Gastrocnemius medialis (tissue), 4 donors: ENCODE measurements at places on chromosomes 5 and 9.

DNA sequence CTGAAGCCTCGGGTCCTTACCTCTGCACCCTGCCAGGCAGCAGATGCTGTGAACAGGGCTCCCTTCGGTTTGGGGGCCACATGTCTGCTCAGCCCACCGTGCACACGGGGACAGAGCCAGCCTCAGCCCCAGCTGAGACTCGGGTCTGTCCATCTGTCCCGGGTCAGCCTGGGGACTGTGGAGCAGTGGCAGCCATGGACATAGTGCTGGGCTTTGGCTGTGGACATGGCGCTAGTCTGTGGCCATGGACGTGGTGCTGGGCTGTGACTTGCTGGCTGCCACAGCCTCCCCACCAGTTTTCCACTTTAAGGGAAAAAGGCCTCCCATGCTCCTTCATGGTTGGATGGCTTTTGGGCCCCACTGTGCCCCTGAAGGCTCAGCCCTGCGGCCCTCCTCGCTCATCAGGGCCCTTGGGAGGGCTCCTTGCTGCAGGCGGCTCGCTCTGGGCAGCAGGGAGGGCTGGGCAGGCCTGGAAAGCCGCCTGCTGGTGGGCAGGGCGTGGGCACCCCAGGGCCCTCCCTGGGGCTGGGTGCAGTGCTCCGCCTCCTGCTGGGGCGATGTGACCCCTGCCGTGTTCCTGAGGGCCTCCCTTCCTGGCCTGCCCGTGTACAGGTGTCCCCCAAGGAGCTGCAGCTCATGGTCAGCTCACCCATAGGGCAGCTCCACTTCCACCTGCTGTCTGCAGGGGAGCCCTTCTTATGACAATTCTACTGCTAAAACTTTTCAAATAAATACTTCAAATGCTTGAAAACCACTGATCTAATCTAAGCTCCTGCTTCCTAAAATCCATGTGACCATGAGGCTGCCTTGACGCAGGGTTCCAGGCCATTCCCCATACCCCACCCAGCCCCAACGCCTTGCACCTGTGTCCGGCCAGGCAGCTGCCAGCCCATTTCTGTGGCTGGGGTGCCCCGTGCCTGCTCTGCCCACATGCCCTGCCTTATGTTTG is 112.1 kb upstream of the LMX1B start:
- DNase-seq = no peak

- no peak for DNase-seq
Observed at GRCh38 chr9:123016631-123017030, 16.8 kb upstream of the GPR21 start.

DNA sequence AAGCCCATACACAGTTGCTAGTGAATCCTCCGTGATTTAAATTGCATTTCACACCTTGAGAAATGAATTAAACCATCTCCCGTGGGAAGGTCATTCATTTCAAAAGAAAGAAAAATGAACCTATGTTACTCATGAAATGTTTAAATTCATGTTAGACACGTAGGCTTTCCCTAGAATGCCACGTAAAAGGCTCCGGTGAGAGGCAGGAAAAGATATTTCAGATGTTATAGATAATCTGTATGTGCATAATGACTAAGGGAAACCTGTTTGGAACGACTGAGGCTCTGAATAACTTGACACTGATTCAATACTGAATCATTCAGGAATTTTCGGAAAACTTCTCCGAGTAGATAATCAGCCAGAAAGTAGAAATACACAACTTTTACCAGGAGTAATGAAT is 134.3 kb upstream of the ICE1 start:
- DNase-seq = no peak

DNA sequence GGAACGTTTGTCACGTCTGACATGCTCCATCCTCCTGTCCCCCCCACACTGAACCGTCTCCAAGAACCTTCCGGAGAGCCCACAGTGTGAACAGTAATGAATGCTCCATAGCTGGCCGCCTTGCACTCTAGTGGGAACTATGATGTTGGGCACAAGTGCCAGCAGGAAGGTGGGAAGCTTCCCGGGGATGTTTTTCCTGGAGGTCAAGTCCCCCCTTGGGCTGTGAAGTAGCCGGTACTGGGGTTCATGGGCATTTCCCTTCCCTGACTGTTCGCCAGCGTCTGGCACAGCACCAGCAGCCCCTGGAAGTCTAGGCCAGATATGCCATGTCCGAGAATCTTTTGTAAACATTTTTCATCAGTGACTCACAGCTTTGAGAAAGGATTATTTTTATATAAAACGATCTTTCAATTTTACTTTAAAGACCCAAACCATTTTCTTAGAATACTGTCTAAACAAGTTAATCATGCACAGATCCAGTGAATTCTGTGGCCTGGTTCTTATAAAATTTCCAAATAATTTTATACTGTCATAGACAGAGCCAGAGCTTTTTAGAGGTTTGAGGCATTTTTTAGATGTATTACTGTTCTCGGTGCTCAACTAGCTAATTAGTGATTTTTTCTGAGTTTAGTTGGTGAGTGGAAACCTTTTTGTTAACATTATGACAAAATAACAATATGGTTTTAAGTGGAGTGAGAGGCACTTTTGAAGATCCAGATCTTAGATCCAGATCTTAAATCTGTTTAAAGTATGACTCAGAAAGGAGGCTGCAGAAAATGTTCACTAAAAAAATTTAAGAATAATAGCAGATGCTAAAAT is 11.6 kb downstream of the ABL1 start:
- DNase-seq = no peak

DNA sequence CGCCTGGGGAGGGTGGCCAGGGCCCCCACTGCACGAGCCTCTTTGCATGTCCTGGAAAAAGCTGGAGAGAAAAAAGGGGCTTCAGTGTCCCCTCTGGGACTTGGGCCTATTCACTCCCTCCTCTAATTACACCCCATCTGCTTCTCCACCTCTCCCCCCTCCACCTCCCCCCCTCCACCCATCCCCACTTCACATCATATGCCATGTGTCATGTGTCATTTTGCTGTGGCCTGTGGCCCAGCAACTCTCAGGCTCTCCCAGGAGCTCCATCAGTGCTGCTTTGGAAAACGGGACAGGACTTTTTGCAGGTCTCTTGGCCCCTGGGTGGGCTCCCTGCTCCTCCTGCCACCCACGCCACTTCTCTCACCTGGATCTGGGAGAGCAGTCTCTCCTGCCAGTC is 68.7 kb downstream of the NTNG2 start:
- DNase-seq = no peak
